ENCODE measurements at places on chromosomes 2 and 18.

GRCh38 chr2:191478799-191479679 is 198.9 kb upstream of the NABP1 start:
- DNase-seq, result no peak

DNA sequence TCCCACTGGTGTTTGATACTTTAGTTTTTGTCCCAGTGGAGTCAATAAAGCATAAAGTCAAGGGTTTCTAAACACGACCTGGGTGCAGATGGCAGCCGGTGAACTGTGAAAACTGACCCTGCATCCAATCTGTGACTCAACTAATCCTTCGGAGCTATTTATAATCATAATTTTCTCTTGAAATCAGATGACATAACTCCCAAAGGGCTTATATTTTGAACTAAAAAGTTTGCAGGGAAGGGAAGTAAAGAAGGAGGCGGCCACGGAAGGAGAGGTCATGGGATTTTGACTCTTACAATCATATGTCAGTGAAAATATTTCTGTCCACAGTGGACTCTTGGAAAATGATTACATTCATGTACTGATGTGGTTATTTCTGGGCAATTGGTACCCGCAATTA is 178.5 kb downstream of the PDE1A start:
- DNase-seq, result no peak

GRCh38 chr18:13641551-13642439 is 84.6 kb downstream of the FAM210A start:
- no peak for DNase-seq

GRCh38 chr2:9364791-9365497 is 58.4 kb downstream of the ITGB1BP1 start:
- no peak for DNase-seq

DNA sequence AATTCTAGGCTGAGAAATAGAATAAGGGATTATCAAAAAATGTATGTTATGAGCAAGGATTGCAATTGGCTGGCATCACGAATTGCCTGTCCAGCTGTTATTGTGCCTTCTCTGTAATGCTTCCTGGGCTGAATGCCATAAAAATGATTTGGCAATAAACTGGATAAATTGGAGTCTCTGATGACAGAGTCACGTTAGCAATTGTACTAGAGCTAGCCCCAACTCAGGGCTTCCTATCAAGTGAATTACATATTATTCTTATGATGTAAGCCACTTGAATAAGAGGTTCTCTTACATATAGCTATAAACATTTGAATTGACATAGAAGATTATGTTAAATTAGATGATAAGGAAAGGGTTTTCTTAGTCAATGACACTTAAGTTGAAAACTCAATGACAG is 607.5 kb upstream of the REG3G start:
- DNase-seq, result no peak

- DNase-seq, result no peak
These were observed 154.0 kb downstream of the SPP2 start for GRCh38 chr2:234204480-234204879.

GRCh38 chr2:29627279-29627711 is 294.1 kb downstream of the ALK start:
- DNase-seq, result no peak

DNA sequence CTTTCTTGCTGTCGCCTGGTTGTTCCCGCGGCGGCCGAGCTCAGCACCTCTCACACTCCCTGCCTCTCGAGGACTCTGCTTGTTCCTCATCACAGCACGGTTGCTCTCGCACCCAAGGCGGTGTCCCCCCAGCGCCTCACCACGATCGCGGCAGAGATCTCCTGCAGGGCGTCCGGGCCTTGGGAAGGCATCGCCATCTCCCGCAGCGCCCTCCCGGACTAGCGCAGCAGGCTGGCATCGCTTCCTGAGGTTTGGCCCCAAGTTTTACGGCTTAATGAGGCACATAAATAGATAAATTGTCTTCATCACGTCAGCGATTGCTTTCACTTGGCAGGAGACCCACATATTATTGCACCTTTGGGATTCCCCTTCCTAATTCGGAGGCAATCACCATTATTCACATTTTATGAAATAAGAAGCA is 125.4 kb downstream of the RGPD3 start:
- DNase-seq, result no peak

GRCh38 chr2:46161911-46162310 is 135.3 kb upstream of the EPAS1 start:
- DNase-seq, result no peak

- no peak for DNase-seq
These were observed 81.9 kb downstream of the MOGAT1 start for GRCh38 chr2:222753251-222753824.

- no peak for DNase-seq
These were observed 28.1 kb upstream of the TMEM247 start for GRCh38 chr2:46451131-46451711.

GRCh38 chr2:64846177-64846576 is 143.0 kb upstream of the SLC1A4 start:
- DNase-seq, result no peak

- DNase-seq, result no peak
These were observed 13.2 kb downstream of the SRSF7 start for GRCh38 chr2:38737925-38738324.

- DNase-seq, result no peak
These were observed 5.8 kb downstream of the ARHGAP25 start for GRCh38 chr2:68740400-68740914.

DNA sequence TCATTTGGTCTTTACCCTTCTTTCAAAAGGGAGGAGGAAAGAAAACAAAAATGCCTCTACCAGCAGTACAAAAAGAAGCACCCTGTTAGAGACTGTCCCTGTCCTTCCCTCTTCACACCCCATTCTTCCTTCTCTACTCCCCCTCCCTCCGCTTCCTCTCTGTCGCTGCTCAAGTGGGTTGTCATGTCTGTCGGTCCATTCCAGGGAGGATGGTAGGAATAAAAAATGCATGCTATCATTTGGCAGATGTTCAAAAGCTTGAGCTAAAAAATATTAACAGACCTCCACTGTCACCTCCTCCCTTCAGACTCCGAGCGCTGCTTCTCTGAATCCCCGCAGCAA is 482.0 kb downstream of the BCL11A start:
- DNase-seq, result no peak

GRCh38 chr2:100196786-100197494 is 54.5 kb upstream of the AFF3 start:
- DNase-seq, result no peak

DNA sequence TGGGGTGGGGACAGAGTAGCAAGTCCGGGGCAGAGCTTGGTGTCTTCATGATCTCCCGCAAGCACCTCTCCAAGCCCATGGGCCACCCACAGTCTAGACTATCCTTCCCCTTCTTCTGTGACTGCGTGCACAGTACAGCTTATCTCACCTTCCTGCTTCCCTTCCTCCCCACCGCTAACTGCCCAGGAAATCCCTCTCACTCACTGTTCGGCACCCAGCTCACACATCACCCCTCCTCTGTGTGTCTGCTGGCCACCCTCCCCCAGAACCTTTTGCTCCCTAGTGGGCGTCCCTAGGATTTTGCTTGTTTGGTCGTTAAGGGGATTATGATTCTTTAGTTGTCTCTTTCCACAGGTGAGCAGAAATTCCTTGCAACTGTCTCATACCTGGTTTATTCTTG is 31.5 kb upstream of the SMAD7 start:
- DNase-seq, result no peak

DNA sequence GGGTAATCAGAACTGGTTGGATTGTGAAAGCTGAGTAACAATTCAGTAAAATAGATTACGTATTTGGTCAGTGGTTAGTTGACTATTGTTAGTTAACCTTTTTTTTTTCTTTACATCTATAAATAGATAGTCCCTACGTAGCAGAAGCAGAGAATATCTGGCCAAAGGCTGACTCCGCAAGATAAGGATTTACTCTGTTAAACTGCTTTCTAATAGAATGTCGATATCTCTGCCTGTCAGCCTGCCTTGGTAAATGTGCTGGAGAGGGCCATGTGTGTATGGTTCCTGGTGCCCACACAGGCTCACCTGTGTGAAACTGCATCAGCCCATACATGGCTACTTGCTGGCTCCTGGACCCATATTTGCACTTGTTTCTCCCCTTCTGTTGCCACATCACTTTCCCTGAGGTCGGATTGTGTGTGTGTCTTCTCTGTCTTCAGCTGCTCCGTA is 94.4 kb downstream of the CRIM1 start:
- DNase-seq, result no peak

GRCh38 chr2:215983581-215984351 is 29.6 kb downstream of the MREG start:
- no peak for DNase-seq

DNA sequence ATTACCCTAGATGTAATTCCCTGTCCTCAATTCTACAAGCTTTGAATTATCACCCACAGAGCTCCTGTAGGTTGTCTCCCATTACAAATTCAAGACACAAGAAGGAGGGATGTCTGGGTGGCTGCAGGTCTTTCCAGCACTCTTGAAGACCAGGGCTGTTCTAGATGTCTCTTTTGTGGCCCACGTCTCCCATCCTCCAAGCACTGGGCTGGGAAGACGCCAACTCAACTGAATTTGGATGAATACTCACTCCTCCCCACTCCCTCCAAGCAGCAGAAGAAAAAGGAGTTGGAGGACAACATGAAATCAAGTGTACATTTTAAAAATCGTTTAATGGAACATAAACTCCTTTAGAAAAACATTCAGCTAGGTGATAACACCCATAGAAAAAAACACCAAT is 31.2 kb downstream of the SMAD7 start:
- no peak for DNase-seq

- no peak for DNase-seq
These were observed 899.7 kb upstream of the CDH2 start for GRCh38 chr18:29076645-29077044.

GRCh38 chr2:44668336-44668735 is 273.2 kb upstream of the SIX3 start:
- no peak for DNase-seq

GRCh38 chr2:219612577-219613286 is 14.7 kb upstream of the SLC4A3 start:
- no peak for DNase-seq

DNA sequence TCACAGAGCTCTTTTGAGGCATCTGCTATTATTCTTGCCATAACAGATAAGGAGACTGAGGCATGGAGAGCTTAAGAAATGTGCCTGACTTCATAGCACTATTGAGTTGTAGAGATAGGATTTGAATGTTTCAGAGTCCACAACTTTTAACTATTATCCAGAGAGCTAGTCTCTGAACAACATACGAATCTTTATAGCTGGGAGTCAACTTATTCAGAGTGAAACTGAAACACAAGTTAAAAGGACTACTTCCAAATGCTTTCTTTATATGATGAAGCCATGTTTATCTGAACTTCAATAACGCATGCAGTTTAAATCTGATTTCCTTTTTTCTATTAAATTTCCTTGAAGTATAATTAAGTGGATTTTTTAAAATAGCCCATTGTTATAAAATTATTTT is 268.8 kb downstream of the IKZF2 start:
- DNase-seq, result no peak
